Activated T-cell treated with anti-CD3 and anti-CD28 coated beads, Interleukin-2, amount 50 U/mL, for 72 hours (primary cell): ENCODE measurements at places on chromosomes 5 and 9. TPM values are rescaled to one million over a fixed set of nuclear protein-coding genes. Genes with fewer than 3 reads are reported as not detected.

- DNase-seq, result no peak
- peaks cover 20% of the 10 kb centered on the region for H3K4me1 ChIP-seq
- peaks cover 40% of the 10 kb centered on the region for H3K36me3 ChIP-seq
Observed at GRCh38 chr9:2816476-2817141, 27.3 kb downstream of the PUM3 start.

DNA sequence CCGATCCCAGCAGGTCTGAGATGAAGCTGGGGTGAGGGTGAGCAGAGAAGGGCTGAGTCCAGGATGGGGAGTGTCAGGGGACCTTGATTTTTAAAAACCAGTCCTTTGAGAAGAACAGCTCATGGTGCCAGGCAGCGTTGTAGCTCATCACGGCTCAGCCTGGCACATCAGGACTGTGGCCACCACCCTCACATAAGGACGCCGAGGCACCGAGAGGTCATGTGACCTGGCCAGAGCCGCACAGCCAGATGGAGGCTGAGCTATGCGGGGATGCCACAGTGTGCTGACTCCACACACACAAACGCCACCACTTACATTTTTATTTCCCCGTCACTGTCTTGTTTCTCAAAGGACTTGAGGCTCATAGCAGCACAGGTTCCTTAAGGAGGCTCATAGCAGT lies 32.9 kb upstream of the CEP72 start:
- peaks cover 36% of the 10 kb centered on the region for H3K27me3 ChIP-seq
- H3K27ac ChIP-seq, result no peak overlapping the region
- no peak overlapping the region for H3K4me3 ChIP-seq
- DNase-seq, result no peak
- no peaks in the 10 kb centered on the region for H3K4me1 ChIP-seq

- peaks cover 30% of the 10 kb centered on the region for H3K27me3 ChIP-seq
- DNase-seq, result no peak
- H3K36me3 ChIP-seq, result no peaks in the 10 kb centered on the region
Observed at GRCh38 chr9:27586304-27586703, 13.0 kb upstream of the C9orf72 start.

The CCDC187 gene
- total RNA-seq, result not detected

The MEIKIN gene
- total RNA-seq, result not detected
